GM23248 (cell line): ENCODE measurements at places on chromosomes 5 and 9. TPM values are rescaled to one million over a fixed set of nuclear protein-coding genes. Genes with fewer than 3 reads are reported as not detected.
A peak's percentile ranks its signal among the peaks of the same experiment; 100 is the strongest.

DNA sequence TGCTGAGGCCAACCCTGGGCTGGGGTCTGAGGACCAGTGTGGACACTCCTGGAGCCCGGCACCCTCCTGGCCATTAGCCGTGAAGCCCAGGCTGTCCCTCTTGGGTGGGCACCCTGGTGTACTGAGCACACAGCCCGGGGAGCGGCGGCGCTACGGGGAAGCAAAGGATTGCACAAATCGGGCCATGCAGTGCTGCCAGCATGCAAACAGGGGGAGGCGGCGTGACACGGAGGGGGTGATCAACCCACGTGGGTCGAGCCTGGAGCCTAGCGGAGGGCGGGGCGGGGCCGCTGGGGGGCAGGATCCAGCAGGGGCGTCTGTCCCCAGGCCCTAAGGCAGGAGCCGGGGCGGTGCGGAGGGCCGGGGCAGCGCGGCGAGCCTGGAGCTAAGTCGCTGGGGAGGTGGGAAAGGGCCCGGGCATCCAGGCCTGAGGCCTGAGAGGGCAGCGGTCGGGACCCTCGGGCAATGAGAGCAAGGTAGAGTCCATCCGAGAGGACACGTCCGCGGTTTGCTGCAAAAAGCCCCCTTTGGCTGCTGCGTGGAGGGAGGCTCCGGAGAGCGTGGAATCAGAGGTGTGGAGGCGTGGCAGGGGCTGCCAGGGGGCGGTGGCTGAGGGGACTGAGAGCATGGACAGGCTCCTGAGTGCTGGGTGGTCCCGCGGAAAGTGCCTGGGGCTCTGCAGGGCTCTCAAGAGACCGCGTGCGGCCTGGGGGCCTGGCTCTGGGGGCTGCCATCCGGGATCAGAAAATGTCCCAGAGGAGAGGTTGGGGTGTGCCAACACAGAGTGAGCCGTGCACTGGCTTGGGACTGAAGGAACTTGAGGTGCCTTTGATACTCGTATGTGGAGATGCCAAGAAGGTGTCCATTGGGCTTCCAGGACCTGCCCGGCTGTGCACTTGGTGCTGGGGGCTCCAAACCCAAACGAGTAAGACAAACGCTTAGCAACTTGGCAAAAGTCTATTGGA is 94.2 kb downstream of the BARX1 start:
- DNase-seq: no peak

- DNase-seq: no peak
Observed at GRCh38 chr5:81904166-81904565, 67.7 kb upstream of the ATG10 start.

- no peak for DNase-seq
Observed at GRCh38 chr9:4618700-4619099, 43.4 kb upstream of the PLPP6 start.

DNA sequence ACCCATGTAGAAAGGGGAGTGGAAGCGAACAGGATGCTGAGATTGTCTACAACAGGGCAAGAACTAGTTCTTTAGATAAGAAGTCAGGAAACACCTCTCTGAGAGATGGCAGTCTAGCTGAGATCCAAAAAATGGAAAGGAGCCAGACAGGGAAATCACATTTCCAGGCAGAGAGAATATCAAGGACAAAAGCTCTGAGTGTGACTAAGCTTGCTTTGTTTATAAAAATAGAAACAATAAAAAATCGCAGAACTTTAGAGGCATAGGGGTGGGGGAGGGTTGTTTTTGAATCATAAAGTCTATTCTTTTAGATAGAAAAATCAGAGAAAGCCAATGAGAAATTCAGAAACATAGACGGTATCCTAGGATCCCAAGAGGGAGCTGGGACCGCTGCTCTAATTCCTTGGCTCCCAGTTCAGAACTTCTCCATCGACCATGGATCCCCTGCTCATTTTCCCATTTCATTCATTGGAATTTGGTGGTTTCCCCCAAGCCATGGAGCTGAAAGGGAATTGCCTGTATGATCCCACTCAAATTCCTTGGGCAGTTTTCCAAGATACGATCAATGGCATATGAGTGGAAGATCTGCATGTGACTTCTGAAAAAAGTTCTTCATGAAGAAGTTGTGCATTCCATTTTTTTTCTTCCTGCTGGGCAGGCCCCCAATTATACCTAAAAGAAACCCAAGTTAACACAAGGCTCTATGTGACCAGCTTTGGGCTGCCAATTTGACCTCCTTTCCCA is 182.0 kb downstream of the GRIA1 start:
- peak; percentile 29 for DNase-seq

HRCT1 gene
- 3.4 and 3.6 TPM in 2 replicates for polyA plus RNA-seq
